ENCODE measurements at places on chromosomes 2 and 18. TPM values are rescaled to one million over a fixed set of nuclear protein-coding genes. Genes with fewer than 3 reads are reported as not detected.
A peak's percentile ranks its signal among the peaks of the same experiment; 100 is the strongest.

DNA sequence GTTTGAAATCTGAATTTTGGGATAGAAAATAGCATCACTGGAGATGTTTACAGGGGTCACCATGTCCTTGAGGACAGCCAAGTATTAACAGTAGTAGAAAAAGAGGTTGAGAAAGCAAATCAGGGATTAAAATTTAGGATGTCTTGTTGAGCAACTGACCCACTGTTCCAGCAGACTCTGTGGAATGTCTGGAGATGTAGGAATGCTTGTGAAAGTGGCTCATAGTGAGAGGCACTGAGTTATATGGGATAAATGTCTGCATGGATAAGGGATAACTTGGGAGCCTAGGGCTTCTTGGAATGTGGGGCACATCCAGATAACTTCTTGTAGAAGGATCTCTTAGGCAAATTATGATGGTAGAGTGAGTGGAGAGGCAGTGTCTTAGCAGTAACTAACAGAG, 495.0 kb downstream of the TMX3 start:
- peak; percentile 55 for DNase-seq

DNA sequence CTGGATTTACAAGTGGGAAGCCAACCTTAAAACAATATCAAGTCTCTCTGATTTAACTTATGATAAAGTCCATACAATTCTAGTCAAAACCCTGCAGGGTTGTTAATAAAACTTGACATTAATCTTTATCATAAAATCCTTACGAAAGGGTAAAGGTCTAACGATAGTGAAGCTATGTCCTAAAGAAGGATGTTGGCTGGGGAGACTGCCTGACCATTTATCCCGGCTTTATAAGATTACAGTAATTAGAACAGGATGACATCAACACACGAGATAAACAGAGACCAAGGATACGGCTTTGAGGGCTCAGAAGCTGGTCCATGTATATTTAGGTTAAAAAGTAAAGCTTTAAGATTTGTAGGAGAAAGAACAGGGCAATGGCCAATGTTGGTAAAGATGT, 189.0 kb upstream of the COPS8 start:
- no peak for DNase-seq

- DNase-seq = no peak
Observed at GRCh38 chr2:214107726-214108125, 303.1 kb upstream of the VWC2L start.

GRCh38 chr18:50358844-50359243, 16.0 kb upstream of the SKA1 start:
- DNase-seq = no peak

DNA sequence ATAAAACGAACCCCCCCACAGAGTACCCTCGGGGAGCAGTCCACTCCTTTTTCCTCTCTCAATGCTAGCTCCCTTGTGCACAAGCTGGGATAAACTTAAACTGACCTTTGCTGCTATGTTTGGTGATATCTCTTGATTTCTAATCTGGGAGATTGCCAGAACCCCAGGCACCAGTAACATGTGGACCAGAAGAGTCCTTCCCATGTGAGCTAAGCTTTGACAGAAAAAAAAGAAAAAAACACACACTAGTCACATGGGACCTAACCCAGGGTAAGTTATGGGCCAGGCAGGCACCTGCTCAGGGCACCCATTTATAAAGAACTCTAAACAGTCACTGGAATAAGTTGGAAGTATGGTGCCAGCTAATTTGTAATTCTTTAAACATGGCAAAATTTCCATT, 242.6 kb downstream of the EN1 start:
- no peak for DNase-seq

DNA sequence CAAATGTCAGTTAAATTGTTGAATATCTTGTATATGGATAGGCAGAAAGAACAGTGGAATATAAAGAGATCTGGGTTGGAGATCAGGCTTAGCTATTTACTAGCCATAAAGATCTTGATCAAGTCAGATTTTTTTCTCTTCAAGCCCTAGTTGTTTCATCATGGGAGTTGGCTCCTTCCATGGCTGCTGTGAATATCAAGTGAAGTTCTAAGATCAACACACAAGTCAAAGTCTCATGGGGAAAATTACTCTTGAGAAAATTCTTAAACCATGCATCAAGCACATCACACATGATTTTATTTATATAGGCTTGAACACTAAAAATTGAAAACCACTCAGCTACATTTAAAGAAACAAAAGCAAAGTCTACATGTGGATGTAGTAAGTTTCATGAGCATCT, 79.8 kb downstream of the C1D start:
- peak; percentile 58 for DNase-seq

- DNase-seq = no peak
Observed at GRCh38 chr18:56851774-56852173, 200.6 kb downstream of the WDR7 start.

Gene AQP4
- total RNA-seq = not detected

Data from fibroblast of the aortic adventitia (primary cell).